ENCODE measurements at places on chromosomes 4 and X.
A peak's percentile ranks its signal among the peaks of the same experiment; 100 is the strongest.

DNA sequence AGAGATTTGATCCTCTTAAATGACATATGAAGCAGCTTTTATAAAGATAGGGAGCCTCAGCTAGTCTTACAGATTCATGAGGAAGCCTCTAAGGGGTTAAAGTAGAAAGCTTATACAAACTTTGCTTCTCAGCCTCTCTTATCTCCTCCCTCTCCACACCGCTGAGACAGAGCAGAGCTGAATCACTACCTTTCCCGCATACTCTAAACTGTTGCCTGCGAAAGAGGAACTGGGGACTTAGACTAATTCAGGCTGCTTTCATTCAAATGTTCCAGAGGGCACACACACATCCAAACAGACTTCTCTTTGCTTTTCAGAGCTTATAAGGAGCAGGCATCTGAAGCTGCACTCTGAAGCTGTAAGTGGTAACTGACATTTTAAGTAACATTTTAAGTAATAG, at the start of gene SERTM2:
Gene SERTM2, plus strand, starts transcription at position 169 of the 400 bp plus-strand sequence. CDS start 7,213 bp downstream, outside the sequence.
- DNase-seq: no peak

- no peak for DNase-seq
Measured at GRCh38 chrX:13270360-13270759, 49.5 kb downstream of the ATXN3L start.

- DNase-seq: no peak
Measured at GRCh38 chr4:74490736-74491135, 45.8 kb downstream of the AREG start.

DNA sequence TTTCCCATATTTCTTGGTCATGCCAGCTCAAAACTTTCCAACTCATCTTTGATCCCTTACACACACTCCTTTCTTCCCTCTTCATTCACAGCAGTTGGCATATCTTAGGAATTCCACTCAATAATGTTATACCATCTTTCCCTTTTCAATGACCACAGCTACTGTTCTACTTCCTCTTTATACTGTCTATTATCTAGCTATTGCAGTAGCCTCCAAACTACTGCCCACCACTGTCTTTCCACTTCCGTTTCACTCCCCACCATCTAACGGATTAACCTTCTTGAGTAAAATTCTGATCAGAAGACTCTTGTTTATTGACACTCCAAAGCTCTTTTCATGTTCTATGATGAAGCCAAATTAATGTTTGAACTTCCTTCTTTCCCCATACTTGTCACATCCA, 55.8 kb downstream of the ADAMTS3 start:
- DNase-seq: no peak

GRCh38 chr4:56958111-56958517, 19.3 kb downstream of the NOA1 start:
- DNase-seq: peak; percentile 85

DNA sequence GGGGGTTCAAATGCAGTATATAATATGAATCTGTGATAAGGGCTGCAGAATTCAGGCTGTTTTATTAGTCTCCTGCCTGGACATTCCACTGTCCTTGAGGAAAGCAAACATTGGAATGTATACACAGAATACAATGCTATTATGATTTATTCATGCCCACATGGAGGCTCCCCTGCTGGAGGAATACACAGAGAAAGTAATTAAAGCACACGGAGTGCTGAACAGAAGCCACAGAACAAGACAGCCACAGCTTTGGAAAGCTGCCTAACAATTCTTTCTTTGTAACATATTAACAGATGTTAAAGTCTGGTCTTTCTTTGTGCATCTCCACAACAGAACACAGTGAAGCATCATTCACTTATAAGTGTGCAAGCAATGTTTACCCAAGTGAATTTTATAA, 155.8 kb downstream of the ARAP2 start:
- no peak for DNase-seq

- DNase-seq: peak; percentile 53
Measured at GRCh38 chr4:89056953-89057398, at the start of gene FAM13A. TSS of gene FAM13A (minus strand) at chr4:89057185. CDS start at chr4:89056964, 221 bp downstream.

GRCh38 chr4:121764702-121765367, at the start of gene SMIM43:
TSS of gene SMIM43 (minus strand) at chr4:121765164. CDS start at chr4:121765105, 59 bp downstream.
- no peak for DNase-seq

DNA sequence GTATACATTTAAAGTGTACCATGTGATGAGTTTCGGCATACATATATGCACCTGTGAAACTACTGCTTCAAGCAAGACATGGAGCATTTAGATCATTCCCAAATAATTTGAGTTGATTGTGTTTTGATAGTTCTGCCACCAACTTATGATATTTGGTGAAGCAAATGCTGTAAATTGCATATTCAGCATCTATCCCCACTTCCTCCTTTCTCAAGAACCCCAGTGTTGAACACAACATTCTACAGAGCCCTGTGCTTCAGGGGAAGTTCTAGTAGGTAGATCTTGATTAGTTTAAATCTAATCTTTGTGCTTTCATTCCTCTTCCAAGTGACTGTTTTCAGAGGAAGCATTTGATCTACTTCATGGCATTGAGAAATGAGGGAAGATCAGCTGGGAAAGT, 5.4 kb upstream of the SHROOM3 start:
- DNase-seq: no peak

DNA sequence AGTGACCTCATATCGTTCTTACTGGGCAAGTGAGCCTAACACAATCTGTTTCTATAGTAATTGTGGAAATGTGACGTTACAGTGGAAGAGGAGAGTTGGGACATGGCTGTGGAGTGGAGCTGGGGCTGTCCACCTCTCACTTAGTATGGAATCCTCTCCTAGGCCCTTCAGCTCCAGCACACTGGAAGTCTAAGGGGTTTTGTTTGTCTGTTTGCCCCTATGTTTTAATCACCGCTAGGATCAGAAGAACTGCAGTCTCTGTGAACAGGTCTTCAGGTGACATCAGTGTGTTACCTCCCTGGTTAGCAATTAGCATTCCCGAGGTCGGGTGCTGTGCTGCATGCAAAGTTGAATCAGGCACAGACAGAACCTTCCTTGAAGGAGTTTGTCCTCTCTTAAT, 49.3 kb upstream of the CLDN34 start:
- DNase-seq: no peak

GRCh38 chr4:83629945-83630721, 94.2 kb downstream of the GPAT3 start:
- no peak for DNase-seq

DNA sequence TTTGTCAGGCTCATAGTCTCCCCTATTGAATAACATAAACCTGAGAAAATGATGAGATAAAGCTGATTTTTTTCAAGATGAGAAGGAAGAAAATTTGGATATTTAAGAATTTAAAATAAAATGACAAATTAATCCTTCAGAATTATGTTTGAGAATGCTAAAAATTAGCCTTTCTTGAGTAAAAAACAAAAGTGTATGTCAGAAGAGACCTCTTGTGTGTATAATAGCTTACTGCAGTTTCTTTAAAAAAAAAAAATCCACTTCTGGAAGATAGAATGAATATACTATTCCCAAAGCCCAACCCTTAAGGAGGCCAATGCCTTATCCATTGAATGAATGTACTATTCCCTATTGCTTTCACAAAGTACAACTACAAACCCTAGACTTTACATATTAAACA, 281.8 kb downstream of the RAPGEF2 start:
- DNase-seq: no peak

DNA sequence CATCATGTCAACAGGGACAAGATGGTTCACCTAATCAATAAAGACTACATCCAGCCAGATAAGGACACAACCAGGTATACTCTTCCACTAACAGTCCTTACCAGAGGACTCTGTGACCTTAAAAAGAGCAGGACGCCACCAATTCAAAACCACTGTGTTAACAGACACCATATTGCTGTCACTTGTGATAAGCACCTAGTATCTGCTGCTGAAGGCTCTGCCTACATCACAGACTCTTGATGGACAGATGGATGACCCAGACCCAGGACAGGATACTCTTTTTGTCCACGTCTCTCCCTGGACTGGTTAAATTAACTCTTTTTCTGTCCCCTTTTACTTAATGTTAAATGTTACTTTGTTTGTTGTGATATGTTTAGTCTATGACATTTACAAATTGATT, 586.2 kb upstream of the AGA start:
- DNase-seq: no peak

- DNase-seq: no peak
Measured at GRCh38 chr4:113541933-113542332, 219.6 kb downstream of the CAMK2D start.

GRCh38 chr4:13386405-13387107, 97.6 kb downstream of the RAB28 start:
- DNase-seq: no peak

DNA sequence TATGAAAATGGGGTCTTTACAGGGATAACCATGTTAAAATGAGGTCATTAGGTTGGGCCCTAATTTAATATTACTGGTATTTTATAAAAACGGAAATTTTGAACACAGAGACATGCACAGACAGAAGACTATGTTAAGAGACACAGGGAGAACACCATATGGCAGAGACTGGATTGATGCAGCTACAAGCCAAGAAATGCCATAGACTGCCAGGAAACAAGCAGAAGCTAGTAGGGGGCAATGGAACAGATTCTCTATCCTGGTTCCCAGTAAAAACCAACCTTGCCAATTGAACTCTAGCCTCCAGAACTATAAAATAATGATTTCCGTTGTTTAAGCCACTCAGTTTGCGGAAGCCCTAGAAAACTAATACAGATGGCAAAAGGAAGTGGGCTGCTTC, 6.6 kb upstream of the GUF1 start:
- no peak for DNase-seq

GRCh38 chr4:107966903-107967302, 22.8 kb upstream of the HADH start:
- no peak for DNase-seq

DNA sequence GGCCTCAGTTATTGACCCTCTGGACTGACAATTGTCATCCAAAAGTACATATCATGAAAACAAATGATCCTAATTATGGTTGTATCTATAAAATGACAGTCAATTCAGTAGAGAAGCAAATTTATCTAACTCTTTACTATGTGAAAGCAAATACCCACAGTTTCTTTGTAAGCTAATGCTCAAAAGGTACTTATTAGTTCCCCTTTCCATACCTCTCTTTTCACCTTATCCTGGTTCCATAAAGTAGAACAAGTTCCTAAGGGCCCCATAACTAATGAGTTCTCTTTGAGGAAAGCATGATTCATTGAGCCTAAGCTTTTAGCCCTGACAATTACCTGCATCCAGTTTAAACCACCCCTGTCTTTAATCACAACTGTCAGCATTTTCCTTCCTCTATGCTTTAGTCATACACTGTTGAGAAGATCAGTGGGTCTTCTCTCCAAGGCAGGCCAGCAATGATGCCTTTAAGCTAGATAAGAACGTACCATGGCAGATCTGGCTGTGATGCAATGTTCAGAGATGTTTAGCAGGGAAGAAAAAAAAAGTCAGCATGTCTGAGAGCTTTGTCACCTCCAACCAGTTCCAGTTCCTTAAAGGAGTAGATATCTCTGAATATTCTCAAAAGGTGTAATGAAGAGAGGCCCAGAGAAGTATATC, 179.7 kb upstream of the RASGEF1B start:
- no peak for DNase-seq

GRCh38 chr4:10031668-10032590, 10.6 kb upstream of the SLC2A9 start:
- DNase-seq: no peak

DNA sequence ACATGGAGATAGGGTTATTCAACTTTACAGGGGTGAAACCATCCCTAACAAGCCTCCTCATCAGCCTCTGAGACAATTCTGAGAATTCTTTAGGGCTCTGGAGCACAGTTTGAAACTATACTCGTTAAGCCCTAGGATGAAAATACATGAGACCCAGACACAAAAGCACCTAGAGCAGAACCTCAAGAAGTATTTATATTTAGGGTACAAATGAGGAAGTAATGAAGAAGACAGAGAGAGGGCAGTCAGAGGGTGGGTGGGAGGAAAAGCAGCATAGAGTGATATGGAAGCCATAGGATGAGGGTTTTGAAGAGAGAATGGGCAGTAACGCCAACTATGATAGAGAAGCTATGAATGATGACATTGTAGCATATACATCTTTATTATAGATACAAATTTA, 250.3 kb downstream of the DCLK2 start:
- DNase-seq: no peak

DNA sequence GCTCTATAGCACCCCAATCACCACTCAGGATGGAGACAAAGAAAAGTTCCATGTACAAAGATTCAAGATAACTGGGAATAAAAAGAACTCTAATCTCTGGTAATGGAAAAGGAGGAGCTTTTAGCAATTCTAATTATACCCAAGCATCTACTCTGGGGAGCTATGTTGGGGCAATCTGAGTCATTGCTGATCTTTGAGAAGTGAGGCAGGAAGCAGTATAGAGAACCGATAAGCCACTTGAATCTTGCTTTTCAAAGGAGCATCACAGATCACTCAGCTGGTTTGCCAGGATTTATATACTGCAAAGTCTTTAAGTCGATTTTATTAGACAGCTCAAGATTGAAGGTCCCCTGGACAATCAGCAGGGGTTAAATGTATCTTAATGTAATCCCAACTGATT, 220.0 kb downstream of the ENOX2 start:
- DNase-seq: no peak

- no peak for DNase-seq
Measured at GRCh38 chrX:119817130-119817690, 25.8 kb upstream of the RPL39 start.

Measured in HS-5 (cell line).